Panc1 (cell line): ENCODE measurements at places on chromosomes 7 and 10. TPM values are rescaled to one million over a fixed set of nuclear protein-coding genes. Genes with fewer than 3 reads are reported as not detected.

- no peak for DNase-seq
These were observed 54.3 kb downstream of the SMKR1 start for GRCh38 chr7:129556607-129557133.

Gene SPDYE1
- not detected for total RNA-seq

Gene VWDE
- 8.5 TPM for total RNA-seq

Gene NAT16
- 0.15 TPM for total RNA-seq

Gene EFCAB10
- not detected for total RNA-seq

Gene OR13A1
- total RNA-seq = not detected

GRCh38 chr7:97018791-97019531 lies 5.7 kb downstream of the DLX5 start:
- no peak for DNase-seq
